ENCODE measurements at places on chromosomes 4 and X. TPM values are rescaled to one million over a fixed set of nuclear protein-coding genes. Genes with fewer than 3 reads are reported as not detected.

Gene PLK4
- 2.0 TPM for total RNA-seq

Gene GLA
- 51.1 TPM for total RNA-seq

Gene CPXCR1
- not detected for total RNA-seq

Gene USP26
- not detected for total RNA-seq

Gene SORBS2
- total RNA-seq = 49.3 TPM

Gene AR
- 5.0 TPM for total RNA-seq

Gene TMSB15C
- total RNA-seq = 1.2 TPM

Gene RPS6KA3
- 64.5 TPM for total RNA-seq

Gene HSFX3
- total RNA-seq = not detected

Gene F11
- 20.5 TPM for total RNA-seq

Gene BEX2
- total RNA-seq = 14.3 TPM

Gene POU4F2
- total RNA-seq = not detected

Gene GNRHR
- not detected for total RNA-seq

Gene PABPC5
- 1.6 TPM for total RNA-seq

Gene CXCL3
- 12.1 TPM for total RNA-seq

Gene PDCL2
- total RNA-seq = not detected

Gene SH3RF1
- 34.2 TPM for total RNA-seq

Gene NLGN4X
- total RNA-seq = 4.8 TPM

Gene CETN2
- 33.2 TPM for total RNA-seq

Gene ZNF182
- total RNA-seq = 6.5 TPM

Gene ART3
- not detected for total RNA-seq

Gene SPACA5B
- total RNA-seq = not detected

Gene USP27X
- 3.1 TPM for total RNA-seq

Gene ADRA2C
- total RNA-seq = 2.5 TPM

Gene TMEM144
- 13.1 TPM for total RNA-seq

Gene ARHGAP36
- total RNA-seq = not detected

Gene CXXC4
- 1.9 TPM for total RNA-seq

Gene SOD3
- 111 TPM for total RNA-seq

Gene ERCC6L
- total RNA-seq = 0.24 TPM

Gene ANXA10
- total RNA-seq = not detected

Gene CXCL1
- total RNA-seq = 7.0 TPM

Gene CCSER1
- total RNA-seq = 8.4 TPM

Gene PRRG1
- 16.2 TPM for total RNA-seq

Gene GPRASP1
- total RNA-seq = 5.0 TPM

Gene DUX4
- total RNA-seq = not detected

Gene HMGN5
- total RNA-seq = 2.9 TPM

Gene BANK1
- 12.2 TPM for total RNA-seq

Gene TKTL2
- total RNA-seq = 0.18 TPM

Gene FATE1
- total RNA-seq = not detected

Gene MAGEB5
- total RNA-seq = not detected

Gene SH2D1A
- 1.0 TPM for total RNA-seq

Gene BRCC3
- 17.3 TPM for total RNA-seq

Data from lower lobe of right lung (tissue), 2 donors.